ENCODE measurements at places on chromosomes 7 and 10.

- no peak for DNase-seq
These were observed 33.2 kb upstream of the CALU start for GRCh38 chr7:128705891-128706333.

DNA sequence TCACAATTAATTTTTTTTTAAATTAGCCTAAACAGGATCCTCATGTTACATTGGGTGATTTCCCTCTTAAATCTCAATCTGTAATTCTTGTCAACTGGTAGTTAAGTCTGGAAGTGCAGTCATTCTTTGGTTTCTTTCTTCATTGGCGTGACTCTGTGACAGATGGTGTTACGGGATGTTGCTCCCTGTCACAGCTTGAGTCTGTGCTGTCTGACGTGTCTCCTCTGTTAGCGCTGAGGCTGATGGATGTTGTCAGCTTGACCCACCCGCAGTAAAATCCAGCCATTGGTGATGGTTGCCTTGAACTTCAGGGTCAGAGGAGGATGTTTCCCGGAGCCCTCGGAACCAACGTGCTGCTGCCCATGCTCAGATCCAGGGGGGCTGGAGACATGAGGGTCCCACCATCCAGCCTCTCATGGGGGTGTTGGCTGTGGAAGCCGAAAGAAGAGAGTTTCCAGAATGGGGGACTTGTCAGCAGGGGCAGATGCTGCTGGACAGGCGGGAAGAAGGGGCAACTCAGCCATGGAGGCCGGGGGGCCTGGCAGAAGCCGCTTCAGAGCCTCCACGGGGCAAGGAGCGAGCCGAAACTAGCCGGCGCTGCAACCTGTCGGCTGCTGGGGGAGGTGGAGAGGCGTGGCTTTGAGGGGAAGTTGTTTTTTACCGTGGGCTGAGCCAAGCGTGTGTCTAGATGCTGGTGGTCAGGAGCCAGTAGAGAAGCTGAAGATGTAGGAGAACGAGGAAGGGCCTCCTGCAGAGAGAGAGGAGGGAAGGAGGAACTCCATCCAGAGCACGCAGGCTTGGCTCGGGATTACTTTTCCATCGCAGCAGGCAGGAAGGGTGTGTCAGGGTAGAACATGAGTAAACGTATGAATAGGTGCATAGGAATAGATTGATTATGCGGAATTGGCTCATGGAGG is 3.5 kb downstream of the SUN1 start:
- DNase-seq = no peak

GRCh38 chr10:70481105-70481504 is 2.5 kb downstream of the PALD1 start:
- no peak for DNase-seq

DNA sequence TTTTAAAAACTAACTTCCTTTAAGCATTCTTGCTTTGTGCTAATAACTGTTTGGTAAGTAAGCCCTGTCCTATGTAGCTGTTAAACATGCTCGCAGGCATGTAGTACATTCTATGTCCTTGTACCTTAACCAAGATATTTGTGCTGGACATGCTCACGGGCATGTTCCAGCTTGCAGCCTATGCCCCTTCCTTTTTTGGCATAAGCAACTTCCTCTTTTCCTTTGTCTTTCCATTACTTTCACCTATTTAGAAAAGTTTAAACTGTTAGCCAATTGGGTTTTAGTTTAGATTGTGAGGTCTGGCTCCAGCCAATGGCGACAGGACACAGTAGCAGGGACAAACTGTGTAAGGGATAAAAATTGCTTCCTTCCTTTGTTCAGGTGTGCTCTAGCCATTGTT is 14.4 kb upstream of the APBB1IP start:
- DNase-seq = no peak

DNA sequence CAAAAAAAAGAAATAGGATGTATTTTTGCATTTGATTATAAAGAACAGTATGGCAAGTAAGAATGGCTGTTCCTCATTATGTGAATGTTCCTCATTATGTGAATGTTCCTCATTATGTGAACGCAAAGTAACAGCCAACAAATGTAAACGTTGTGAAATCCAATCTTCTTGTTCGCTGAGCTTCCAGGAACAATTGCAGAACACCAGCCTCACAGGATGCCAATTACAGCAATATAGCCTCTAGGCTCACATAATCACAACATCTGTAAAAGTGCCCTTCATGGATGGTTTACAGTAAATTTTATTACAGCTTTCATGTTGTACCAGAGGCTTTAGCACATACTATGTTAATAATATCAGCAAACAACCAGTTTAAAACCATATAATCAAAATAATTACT is 71.6 kb downstream of the THSD7A start:
- no peak for DNase-seq

DNA sequence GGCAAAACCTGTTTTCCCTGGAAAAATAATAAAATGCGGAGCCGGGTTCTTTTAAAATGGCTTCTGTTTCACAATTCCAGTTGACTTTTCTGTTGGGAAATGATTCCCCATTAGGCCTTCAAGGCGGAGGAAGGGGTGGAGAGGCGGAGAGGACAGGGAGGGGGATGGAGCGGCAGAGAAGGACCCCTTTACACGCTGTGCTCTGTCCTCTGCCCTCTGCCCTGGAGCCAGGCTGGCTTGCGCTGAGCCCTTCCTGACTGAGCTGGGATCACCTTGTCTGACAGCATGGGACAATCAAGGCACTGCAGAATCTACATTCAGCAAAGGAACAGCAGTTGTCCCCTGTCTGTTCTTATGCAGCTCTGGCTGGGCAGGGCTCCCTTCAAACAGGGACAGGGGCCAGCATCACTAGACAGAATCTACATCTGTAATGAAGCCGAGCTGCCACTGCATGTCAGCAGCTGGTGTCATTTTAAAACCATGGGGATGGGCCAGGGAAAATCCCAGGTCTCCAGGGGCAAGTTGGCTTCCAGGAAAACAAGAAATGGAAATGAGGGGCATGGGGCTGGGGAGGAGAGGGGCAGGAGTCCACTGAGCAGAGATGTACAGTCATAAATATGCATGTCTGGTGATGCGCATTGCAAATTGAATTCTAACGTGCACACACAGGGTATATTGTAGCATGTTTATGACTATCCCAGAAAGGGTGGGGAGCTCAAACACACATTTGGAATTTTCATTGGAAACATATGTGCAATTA is 120.0 kb downstream of the MKX start:
- DNase-seq = no peak

DNA sequence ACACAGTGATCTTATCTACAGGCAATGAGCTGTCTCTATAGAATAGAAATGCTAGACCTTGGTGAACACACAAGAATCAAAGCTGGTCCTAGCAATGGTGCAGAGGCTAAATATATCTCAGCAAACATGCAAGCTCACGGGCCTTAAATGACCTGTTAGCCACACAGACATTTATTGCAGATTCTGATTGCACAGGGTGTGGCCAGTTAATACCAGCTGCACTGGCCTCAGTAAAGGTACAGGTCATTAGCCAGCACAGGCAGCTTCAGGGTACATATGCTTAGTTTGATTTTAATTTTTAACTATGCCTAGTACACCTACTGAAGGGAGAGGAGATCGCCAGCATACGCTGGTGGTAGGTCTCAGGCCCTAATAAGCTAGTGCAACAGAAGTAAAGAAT is 265.4 kb upstream of the DGKB start:
- no peak for DNase-seq

GRCh38 chr10:92240289-92241157 is 50.4 kb downstream of the CPEB3 start:
- peak; percentile 48 for DNase-seq

DNA sequence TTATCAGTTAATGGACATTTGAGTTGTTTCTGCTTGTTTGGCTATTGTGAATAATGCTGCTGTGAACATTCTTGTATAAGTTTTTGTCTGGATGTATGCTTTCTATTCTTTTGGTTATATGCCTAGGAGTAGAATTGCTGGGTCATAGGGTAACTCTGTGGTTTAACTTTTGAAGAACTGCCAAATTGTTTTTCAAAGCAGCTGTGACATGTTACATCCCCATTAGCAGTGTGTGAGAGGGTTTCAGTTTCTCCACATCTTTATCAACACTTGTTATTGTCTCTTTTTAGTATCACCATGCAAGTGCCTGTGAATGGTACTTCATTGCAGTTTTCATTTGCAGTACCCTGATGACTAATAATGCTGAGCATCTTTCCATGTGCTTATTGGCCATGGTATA is 2.1 kb upstream of the NDUFB8 start:
- DNase-seq = no peak

DNA sequence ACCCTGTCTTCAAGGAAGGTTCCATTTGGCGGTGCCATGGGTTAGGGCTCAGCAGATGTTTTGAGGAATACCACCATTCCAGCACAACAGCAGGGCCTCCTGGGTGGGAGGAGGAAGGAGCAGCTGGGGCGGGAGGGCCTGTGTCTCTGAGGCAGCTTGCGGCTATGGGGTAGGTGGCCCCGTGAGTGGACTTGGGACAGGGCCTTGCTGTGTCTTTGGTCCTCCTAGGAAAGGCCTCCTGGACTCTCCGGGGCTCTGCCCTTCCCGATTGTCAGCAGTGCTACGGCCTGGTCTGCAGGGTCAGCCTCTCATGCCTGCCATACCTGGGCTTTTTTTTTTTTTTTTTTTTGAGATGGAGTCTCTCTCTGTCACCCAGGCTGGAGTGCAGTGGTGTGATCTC is 96.7 kb downstream of the PAXIP1 start:
- no peak for DNase-seq

GRCh38 chr10:51747216-51747615 is 47.8 kb upstream of the CSTF2T start:
- no peak for DNase-seq

- DNase-seq = no peak
These were observed 758.9 kb downstream of the GRM8 start for GRCh38 chr7:126493801-126494200.

GRCh38 chr7:157005456-157006204 is 4.8 kb downstream of the MNX1 start:
- no peak for DNase-seq

- peak; percentile 33 for DNase-seq
These were observed 103.3 kb downstream of the DIP2C start for GRCh38 chr10:586151-586550.
